ENCODE measurements at places on chromosomes 2 and 18.
A peak's percentile ranks its signal among the peaks of the same experiment; 100 is the strongest.

- peaks cover 7% of the 10 kb centered on the region for H3K4me1 ChIP-seq
- peaks cover 35% of the 10 kb centered on the region for H3K27me3 ChIP-seq
- no peak overlapping the region for H3K4me3 ChIP-seq
- no peak overlapping the region for H3K27ac ChIP-seq
Measured at GRCh38 chr2:237818066-237818473, 19.5 kb downstream of the RBM44 start.

- no peak for DNase-seq
- peaks cover 8% of the 10 kb centered on the region for H3K4me1 ChIP-seq
- no peaks in the 10 kb centered on the region for H3K36me3 ChIP-seq
- H3K27me3 ChIP-seq = no peaks in the 10 kb centered on the region
Measured at GRCh38 chr2:225841314-225841713, 441.8 kb downstream of the NYAP2 start.

DNA sequence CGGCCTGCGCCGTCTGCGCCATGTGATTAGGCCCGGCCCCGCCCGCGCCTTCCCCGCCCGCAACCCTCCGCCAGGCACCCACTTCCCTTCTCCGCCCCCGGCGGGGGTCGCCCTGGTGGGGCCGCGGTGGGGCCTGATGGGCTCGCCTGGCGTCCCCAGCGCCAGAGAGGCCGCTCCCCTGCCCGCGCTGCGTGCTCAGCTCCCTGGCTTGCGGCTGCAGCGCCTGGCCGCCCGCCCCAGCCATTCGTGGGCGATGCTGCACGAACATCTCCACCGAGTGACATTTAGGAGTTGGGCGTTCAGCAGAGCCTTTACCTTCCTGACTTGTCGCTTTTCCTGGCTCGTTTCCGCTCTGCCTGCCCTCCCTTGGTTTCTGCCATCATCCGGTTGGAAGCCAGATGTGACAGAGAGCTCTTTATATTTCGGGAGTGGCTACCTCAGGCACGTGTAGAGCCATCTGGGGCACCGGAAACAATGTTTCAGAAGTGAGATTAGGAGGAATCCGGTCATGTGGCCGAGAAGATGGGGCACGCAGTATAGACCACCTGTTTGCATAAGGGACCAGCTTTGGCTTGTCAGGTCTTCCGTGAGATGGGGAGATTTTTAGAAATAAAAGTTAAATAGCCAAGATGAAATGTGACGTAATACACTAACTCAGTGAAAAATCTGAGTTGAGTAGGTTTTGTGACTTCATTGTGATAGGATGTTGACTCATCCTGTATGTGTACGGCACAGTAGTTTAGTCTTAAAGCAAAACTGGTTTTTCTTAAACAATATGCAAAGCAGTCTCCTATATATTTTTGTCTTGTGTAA is 1.2 kb downstream of the GLS start:
- no peaks in the 10 kb centered on the region for H3K27me3 ChIP-seq
- peak; percentile 69 for DNase-seq
- H3K4me1 ChIP-seq = peaks cover 20% of the 10 kb centered on the region

DNA sequence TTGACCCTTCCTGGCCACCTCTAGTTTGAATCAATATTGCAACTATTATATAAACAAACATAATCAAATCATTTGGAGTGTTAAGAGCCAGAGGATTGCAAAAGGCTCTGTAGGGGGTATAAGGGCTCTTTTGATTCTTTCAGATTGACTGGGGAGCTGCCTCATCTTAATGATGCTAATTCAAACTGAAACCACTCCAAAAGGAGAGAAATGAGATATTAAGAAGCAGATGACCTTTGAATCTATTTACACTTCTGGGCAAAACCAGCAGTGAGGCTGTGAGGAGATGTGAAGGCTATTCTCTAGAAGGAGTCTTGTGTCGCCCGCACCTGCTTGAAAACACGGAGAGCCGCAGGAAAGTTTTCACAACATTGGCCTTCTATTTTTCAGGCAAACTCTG is 311.2 kb upstream of the CRIM1 start:
- DNase-seq = no peak
- no peaks in the 10 kb centered on the region for H3K36me3 ChIP-seq
- no peak overlapping the region for H3K27ac ChIP-seq

DNA sequence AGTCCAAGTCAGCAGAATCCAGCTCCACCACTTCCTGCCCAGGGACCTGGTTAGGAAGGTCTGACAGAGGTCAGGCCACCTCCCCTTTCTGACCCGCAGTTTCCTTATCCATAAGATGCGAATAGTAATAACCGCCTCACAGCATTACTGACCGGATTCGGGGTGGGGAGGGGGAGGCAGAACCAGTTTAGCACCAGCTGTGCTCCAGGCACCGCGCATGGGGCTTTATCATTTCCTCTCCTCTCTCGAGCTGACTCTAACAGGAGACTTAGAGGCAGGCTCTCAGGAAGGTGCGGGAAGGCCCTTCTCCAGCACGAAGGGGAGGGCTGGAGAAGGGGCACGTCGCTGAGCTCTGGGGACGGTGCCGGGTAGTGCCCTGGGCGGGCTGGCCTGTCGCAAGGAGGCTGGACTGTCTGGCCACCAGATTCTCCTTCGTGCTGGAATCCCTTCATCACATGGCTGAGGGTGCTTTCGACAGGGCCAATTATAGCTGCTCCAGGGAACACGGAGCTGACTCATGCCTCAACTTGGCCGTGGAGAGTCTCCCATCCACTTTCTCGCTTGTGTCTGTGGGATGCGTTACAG is 5.7 kb downstream of the EHD3 start:
- DNase-seq = no peak
- no peak overlapping the region for H3K4me3 ChIP-seq
- H3K4me1 ChIP-seq = no peaks in the 10 kb centered on the region
- H3K27me3 ChIP-seq = no peaks in the 10 kb centered on the region
- H3K36me3 ChIP-seq = no peaks in the 10 kb centered on the region

- no peaks in the 10 kb centered on the region for H3K27me3 ChIP-seq
- H3K4me3 ChIP-seq = no peak overlapping the region
- peaks cover 65% of the 10 kb centered on the region for H3K4me1 ChIP-seq
- DNase-seq = no peak
Measured at GRCh38 chr18:23229472-23229871, 94.2 kb downstream of the CABLES1 start.

DNA sequence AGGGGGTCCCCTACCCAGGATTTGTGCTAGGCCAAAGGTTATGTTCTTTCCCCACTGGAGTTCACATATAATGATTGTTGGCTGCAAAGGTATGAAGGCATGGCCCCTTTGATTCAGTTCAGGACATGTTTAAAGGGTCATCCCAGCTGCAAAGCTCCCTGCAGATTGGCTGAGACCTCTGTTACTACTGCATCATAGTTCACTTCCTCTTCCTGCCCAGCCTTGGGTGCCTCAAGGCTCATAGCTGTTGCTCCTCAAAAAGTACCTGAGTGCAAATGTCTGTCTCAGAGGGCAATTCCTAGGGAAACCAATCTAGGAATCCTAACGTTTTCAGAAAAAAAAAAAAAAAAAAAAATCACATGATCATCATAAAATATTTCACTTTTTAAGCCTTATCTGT is 125.1 kb downstream of the ATL2 start:
- no peak for DNase-seq
- H3K27me3 ChIP-seq = no peaks in the 10 kb centered on the region
- H3K27ac ChIP-seq = no peak overlapping the region
- H3K36me3 ChIP-seq = no peaks in the 10 kb centered on the region
- H3K4me1 ChIP-seq = no peaks in the 10 kb centered on the region

GRCh38 chr2:106735807-106736206 is 150.2 kb downstream of the ST6GAL2 start:
- H3K36me3 ChIP-seq = no peaks in the 10 kb centered on the region
- DNase-seq = no peak
- no peaks in the 10 kb centered on the region for H3K27me3 ChIP-seq

DNA sequence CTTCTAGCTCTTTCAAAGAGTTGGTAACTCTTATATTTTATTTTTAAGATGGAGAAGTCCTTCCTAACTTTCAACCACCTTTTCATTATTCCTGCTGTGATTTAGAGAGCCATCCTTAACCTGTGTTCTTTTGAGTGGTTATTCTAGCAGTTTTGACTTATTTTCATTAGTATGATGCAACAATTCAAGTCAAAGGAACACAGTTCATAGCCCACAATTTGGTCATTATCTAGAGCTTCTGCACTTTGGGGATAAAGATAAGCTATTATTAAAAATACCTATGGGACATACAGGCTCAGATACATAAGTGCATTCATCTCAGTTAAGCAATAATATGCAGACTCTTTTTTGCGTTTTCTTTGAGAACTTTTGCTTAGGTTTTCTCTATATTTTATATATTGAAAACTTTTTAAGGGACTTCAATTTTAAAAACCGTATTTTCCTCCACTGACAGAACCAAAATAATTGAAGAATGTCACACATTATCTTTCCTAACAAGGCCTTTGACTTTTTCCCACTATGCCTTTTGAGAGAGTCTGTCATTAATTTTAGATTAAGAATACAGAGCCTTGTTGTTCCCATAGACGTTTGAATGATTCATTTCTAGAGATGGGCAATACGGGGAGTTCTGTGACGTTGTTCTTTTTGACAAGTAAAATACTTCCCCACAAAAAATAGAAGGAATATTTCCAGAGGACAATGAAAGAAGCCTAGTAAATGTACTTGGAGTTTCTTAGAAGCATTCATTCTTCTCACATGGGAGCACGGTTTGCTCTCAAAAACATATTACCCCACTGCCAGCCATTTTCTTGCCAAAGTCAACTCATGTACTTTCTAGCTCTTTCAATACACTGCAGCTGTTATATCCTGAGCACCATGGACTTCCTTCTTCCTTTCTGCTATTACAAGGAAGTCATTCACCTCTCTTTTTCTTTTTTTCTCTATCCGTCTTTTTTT is 42.9 kb upstream of the RASGRP3 start:
- DNase-seq = no peak
- H3K4me3 ChIP-seq = no peak overlapping the region
- H3K27ac ChIP-seq = no peak overlapping the region
- no peaks in the 10 kb centered on the region for H3K27me3 ChIP-seq
- H3K4me1 ChIP-seq = no peaks in the 10 kb centered on the region
- no peaks in the 10 kb centered on the region for H3K36me3 ChIP-seq

DNA sequence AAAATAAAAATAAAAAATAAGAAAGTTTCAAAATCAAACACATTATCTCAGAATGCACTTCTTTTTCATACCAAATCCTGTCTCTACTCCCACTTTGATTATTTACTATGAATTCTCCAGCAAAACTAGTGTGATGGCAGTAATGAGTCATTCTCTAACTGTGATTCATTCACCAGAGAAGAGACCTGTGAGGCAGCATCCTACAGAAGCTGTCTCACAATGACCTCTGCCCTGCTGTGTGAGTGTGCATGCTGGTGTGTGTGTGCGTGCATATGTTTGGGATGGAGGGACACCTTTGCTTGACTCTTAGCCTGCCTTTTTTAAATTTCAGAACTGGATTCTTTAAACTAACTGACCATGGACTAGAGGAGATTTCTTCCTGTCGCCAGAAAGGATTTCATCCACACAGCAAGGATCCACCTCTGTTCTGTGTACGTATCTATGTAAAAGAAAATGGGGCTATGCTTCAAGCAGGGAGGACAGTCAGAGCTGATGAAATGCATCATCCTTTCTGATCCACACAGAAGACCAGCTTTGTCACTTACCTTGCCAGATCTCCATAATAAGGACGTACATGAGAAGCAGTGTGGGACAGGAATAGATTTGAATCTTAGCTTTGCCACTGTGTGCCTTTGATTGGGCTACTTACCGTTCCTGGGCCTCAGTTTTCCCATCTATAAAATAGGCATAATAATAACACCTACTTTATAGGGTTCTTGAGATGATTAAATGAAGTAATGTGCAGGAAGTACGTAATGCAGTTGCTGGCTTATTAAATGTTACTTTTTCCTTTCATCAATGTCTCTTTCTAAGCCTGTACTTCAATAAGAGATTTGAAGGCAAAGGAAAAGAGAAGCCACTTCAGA is 31.2 kb downstream of the STAMBP start:
- H3K27me3 ChIP-seq = no peaks in the 10 kb centered on the region
- H3K27ac ChIP-seq = no peak overlapping the region
- peaks cover 15% of the 10 kb centered on the region for H3K4me1 ChIP-seq
- peaks cover 39% of the 10 kb centered on the region for H3K36me3 ChIP-seq

- DNase-seq = no peak
- H3K27me3 ChIP-seq = no peaks in the 10 kb centered on the region
- H3K4me3 ChIP-seq = no peak overlapping the region
- H3K27ac ChIP-seq = no peak overlapping the region
Measured at GRCh38 chr2:201470821-201471731, 19.5 kb downstream of the STRADB start.

- DNase-seq = no peak
- H3K36me3 ChIP-seq = peaks cover 23% of the 10 kb centered on the region
- peak overlapping the region; percentile 39 for H3K27ac ChIP-seq
- H3K27me3 ChIP-seq = no peaks in the 10 kb centered on the region
- H3K4me1 ChIP-seq = peaks cover 29% of the 10 kb centered on the region
Measured at GRCh38 chr2:20440001-20440560, 6.8 kb upstream of the RHOB start.

- DNase-seq = no peak
- peaks cover 14% of the 10 kb centered on the region for H3K36me3 ChIP-seq
- no peak overlapping the region for H3K4me3 ChIP-seq
Measured at GRCh38 chr2:32562906-32563305, 64.9 kb upstream of the TTC27 start.

DNA sequence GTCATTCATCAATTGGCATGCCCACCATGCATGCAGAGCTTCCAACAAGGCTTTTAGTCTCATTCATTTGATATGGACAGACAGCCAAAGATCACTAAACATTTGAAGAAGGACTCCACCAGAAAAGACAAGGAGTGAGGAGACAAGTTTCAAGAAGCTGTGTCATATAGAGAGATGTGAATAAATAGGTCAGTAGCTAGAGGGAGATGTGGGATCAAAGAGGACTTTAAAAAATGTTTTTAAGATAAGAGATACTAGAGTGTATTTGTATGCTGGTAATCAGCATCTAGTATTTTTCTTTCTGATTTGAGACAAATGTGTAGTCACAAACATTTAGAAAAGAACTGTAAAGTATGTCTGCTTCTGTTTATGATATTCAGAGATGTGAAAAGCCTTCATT is 48.5 kb downstream of the ANTXR1 start:
- H3K27ac ChIP-seq = no peak overlapping the region
- no peaks in the 10 kb centered on the region for H3K36me3 ChIP-seq
- H3K27me3 ChIP-seq = peaks cover 37% of the 10 kb centered on the region
